ENCODE measurements at places on chromosomes 6 and 20. TPM values are rescaled to one million over a fixed set of nuclear protein-coding genes. Genes with fewer than 3 reads are reported as not detected.

CCM2L gene
- polyA plus RNA-seq, result not detected

PNPLA1 gene
- not detected for polyA plus RNA-seq

ID4 gene
- 2.2 TPM for polyA plus RNA-seq

TCF19 gene
- polyA plus RNA-seq, result 10.4 TPM

ITCH gene
- 7.8 TPM for polyA plus RNA-seq

RNF182 gene
- 1.9 TPM for polyA plus RNA-seq

SAMD10 gene
- 1.4 TPM for polyA plus RNA-seq

RAB44 gene
- polyA plus RNA-seq, result 0.02 TPM

UBD gene
- not detected for polyA plus RNA-seq

CDH4 gene
- polyA plus RNA-seq, result 0.81 TPM

PTCHD4 gene
- 2.1 TPM for polyA plus RNA-seq

GPR63 gene
- polyA plus RNA-seq, result 0.38 TPM

C6orf141 gene
- polyA plus RNA-seq, result 0.32 TPM

ZC2HC1B gene
- not detected for polyA plus RNA-seq

IP6K3 gene
- polyA plus RNA-seq, result 0.58 TPM

DLL1 gene
- 0.53 TPM for polyA plus RNA-seq

C20orf144 gene
- 0.13 TPM for polyA plus RNA-seq

BANF2 gene
- not detected for polyA plus RNA-seq

DEFB132 gene
- polyA plus RNA-seq, result not detected

DOK5 gene
- 0.33 TPM for polyA plus RNA-seq

MUC21 gene
- polyA plus RNA-seq, result not detected

CFAP61 gene
- polyA plus RNA-seq, result not detected

MTO1 gene
- polyA plus RNA-seq, result 17.7 TPM

ARFGAP1 gene
- 49.8 TPM for polyA plus RNA-seq

POM121L2 gene
- polyA plus RNA-seq, result not detected

CEP57L1 gene
- polyA plus RNA-seq, result 11.2 TPM

L3MBTL3 gene
- polyA plus RNA-seq, result 6.8 TPM

DEF6 gene
- polyA plus RNA-seq, result 3.7 TPM

GNAS-AS1 gene
- polyA plus RNA-seq, result 0.42 TPM

OXT gene
- not detected for polyA plus RNA-seq

SLC22A7 gene
- not detected for polyA plus RNA-seq

ZNF343 gene
- polyA plus RNA-seq, result 8.2 TPM

CALHM4 gene
- polyA plus RNA-seq, result not detected

SPATS1 gene
- not detected for polyA plus RNA-seq

PKIB gene
- not detected for polyA plus RNA-seq

OPRL1 gene
- polyA plus RNA-seq, result 0.97 TPM

TRDN gene
- polyA plus RNA-seq, result not detected
